Right atrium auricular region (tissue), 2 donors: ENCODE measurements at places on chromosomes 13 and 19.

- DNase-seq, result no peak
These were observed 35.0 kb downstream of the KEAP1 start for GRCh38 chr19:10468133-10468532.

- no peak for DNase-seq
These were observed 2584.7 kb upstream of the PCDH20 start for GRCh38 chr13:64000321-64000720.

GRCh38 chr19:54047616-54048015 is 16.1 kb downstream of the VSTM1 start:
- DNase-seq, result no peak

DNA sequence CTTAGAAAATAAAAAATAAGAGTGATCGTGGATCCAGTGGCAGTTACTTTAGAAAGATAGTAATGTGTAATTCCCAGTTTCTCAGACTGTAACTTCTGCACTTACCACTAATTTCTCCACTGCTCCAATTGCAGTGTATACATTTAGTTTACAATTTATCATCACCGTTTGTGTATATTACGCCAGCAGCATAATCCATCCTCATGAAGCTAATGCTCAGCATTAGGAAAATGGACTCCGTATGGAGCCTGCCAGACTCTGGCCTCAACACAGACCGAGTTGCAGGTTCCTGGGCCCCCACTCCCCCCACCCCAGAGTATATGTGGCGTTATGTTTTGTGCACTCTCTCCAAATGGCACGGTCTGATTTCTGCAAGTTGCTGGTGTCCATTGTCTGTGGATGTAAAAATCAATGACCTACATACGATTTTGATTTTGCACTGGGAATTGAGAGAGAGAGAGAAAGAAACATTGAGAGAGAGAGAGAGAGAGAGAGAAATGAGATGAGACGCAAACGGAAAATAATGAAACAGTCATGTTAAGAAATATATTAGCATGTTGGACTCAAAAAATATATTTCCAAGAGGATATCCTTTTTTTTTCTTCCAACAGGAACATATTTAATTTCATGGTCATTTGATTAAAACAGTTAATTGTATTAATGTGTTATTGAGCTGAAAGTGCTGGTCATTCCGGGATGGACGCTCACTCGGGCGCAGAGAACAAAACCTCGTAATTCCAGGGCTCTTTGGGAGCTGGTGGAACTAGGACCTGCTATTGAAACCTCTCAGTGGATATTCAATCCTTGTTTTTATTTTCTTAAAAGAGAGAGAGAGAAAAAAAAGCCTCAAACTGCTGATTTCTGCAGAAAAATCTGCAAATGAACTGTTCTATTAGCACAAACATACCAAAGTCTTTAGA is 278.8 kb downstream of the TSHZ3 start:
- no peak for DNase-seq

DNA sequence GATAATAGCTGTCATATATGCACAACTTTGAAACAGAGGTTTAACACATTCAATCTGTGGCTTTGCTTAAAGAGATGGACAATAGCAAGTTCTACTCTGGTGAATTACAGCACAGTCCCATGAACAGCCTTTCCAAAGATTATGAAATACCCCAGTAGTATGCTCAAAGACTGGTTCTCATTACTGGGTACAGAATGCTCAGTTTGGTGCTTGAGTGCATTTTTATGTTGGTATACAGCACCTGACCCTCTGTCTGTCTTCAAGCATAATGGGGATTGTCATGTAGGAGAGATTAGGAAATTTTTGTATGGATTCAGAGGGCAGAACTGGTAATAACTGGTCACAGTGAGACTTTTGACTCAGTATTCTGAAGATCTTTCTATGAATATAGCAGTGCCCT is 7.6 kb downstream of the LMO7 start:
- DNase-seq, result no peak
